CD4-positive, alpha-beta T cell treated with Interleukin-12 subunit alpha and Interleukin-12 subunit beta, for 1 hour (primary cell): ENCODE measurements at places on chromosomes 11 and 22.

GRCh38 chr11:117805045-117805444 lies 8.0 kb upstream of the DSCAML1 start:
- DNase-seq: no peak

- no peak for DNase-seq
Observed at GRCh38 chr11:83456566-83456965, 170.4 kb upstream of the CCDC90B start.

- peak; percentile 44 for DNase-seq
Observed at GRCh38 chr11:47399860-47400767, 8.3 kb upstream of the SLC39A13 start.

- no peak for DNase-seq
Observed at GRCh38 chr11:1771700-1772099, 8.0 kb upstream of the CTSD start.

GRCh38 chr11:125069008-125069407 lies 5.9 kb downstream of the SLC37A2 start:
- DNase-seq: no peak

- no peak for DNase-seq
Observed at GRCh38 chr11:2169005-2169378, 2.6 kb downstream of the TH start.

- no peak for DNase-seq
Observed at GRCh38 chr11:130585545-130585944, 137.1 kb downstream of the ADAMTS15 start.

GRCh38 chr11:44842220-44842619 lies 108.5 kb downstream of the TP53I11 start:
- no peak for DNase-seq

- no peak for DNase-seq
Observed at GRCh38 chr22:21713428-21714058, 22.1 kb downstream of the YPEL1 start.

GRCh38 chr22:40250608-40251007 lies 72.9 kb downstream of the TNRC6B start:
- DNase-seq: no peak

DNA sequence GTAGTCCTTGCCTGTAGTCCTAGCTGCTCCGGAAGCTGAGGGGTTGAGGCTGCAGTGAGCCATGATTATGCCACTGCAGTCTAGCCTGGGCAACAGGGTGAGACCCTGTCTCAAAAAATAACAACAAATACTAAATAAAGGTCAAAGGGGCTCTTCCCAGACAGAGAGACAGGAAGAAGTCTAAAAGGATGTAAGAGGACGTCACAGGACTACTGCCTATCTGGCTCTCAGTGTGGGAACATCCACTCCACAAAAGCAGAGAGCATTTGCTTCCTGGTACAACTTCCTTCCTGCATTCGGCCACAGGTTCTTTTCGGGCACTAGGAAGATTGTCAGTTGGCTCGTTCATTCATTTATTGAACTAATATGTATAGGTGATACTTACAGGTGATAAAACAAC lies 110.6 kb downstream of the SGSM3 start:
- DNase-seq: no peak

DNA sequence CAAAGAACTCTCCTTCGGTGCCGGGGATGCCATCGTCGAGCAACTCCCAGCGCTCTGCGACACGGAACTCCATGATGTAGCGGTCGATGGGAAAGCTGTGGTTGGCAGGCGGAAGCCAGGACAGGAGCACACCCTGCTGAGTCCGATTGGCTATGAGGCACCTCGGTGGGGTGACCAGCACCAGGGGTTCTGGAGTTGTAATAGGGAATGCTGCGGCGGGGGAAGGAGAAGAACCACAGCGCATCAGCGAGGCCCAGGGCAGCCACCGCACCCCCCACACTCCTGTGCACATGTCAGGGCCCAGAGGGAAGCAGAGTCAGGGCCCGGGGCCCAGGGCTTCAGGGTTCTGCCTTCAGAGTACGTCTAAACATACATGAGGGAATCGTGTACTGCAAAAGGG lies 31.0 kb downstream of the IGSF9B start:
- DNase-seq: no peak

- no peak for DNase-seq
Observed at GRCh38 chr11:37110385-37110784, 512.3 kb upstream of the RAG2 start.

GRCh38 chr11:44531636-44532035 lies 33.8 kb upstream of the CD82 start:
- no peak for DNase-seq

DNA sequence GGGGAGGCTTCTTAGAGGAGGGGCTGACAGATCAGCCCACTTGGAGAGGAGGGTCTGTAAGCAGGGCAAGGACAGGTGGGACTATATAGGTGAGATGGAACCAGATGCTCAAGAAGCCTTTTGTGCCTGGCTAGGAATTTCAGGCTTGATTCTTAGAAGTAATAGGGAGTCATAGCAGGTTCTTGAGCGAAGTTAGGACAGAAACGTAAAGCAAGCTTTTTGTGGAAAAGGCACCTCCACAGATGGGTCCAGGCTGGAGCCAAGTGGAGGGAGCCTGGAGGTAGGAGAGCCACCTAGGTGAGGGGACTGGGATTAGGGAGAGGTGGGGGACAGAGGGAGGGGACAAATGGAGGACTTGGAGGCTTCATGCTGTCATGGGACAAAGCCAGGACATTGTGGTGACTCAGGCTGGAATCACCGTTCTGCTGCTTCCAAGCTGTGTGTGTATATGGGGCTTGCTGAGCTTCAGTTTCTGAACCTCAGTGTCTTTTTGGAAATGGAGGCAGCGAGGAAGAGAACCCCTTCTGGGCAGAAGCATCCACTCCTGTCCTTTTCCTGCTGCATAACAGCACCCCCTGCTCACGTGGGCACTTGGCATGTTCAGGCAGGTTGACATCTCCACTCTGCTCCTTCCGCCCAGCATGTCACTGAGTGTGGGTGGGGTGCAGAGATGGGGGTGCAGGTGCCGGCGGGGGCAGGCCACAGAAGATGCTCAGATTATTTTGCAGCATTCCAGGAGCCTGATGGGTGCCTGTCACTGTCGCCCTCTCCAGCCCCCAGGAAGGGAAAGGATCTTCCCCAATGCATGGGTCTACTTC lies 58.0 kb downstream of the MCM5 start:
- DNase-seq: no peak

DNA sequence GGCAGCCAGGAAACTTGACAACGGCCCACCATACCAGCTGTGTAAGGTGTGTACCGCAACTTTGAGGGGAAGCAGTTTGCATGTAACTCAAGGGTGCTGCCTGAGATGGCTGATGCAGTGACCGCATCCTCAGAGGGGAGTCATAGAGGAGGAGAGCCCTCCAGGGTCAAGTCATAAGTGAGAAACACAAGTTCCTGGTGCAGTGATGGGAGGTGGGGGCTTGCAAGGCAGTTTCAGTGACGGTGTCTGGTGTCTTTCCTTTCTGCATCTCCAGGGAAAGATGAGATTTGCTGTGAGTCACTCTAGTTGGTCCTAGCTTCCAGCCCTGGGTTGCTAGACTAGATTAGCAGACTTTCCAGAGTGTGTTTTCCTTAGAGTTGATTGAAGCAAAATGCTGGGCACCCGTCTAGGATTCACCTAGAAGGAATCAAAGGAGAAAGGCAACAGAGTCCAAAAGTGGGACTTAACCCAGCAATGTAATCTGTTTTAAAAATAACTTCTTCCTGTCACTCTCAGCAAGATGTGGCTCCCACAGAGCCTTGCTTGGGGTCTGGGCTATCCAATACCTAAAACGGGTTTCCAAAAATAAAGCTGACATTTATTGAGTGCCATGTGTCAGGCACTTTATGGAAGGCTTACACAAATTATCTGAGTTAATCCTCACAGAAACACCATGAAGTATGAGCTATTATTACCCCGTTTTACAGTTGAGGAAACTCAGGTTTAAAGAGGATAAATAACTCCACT lies 265.4 kb upstream of the PLET1 start:
- DNase-seq: no peak

- peak; percentile 94 for DNase-seq
Observed at GRCh38 chr11:102346748-102347461, at the start of gene BIRC2. BIRC2 (plus strand) TSS chr11:102347214; CDS start chr11:102349855, 2,641 bp downstream.

GRCh38 chr22:24826710-24827285 lies 20.8 kb downstream of the SGSM1 start:
- no peak for DNase-seq

- DNase-seq: peak; percentile 22
Observed at GRCh38 chr11:6468712-6469495, 4.8 kb downstream of the TRIM3 start.

GRCh38 chr22:25120093-25120561 lies 79.5 kb upstream of the CRYBB3 start:
- no peak for DNase-seq

DNA sequence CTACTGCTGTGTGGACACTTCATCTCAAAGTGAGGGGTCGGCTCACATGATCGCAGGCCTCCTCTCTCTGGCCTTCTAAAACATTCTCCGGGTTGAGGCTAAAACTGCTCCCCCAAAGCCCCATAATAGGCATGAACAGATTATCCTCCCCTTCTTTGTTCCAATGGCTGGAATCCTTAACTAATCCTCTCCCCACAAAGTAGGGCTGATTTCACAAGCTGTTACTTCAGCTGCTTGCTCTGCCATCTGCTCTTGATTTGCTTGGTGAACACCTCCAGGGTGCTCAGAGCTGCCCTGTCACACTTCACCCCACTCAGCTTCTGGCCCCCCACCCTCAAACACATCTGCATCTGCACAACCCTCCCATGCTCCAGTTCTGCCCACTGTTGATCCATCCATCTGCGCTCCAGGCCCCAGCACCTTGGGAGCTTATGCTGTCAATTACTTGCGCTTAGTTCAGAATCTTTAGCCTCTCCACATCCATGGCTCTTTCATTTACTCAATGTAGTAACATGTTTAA lies 173.1 kb upstream of the API5 start:
- DNase-seq: no peak
